ENCODE measurements at places on chromosomes 2 and 18. TPM values are rescaled to one million over a fixed set of nuclear protein-coding genes. Genes with fewer than 3 reads are reported as not detected.

DNA sequence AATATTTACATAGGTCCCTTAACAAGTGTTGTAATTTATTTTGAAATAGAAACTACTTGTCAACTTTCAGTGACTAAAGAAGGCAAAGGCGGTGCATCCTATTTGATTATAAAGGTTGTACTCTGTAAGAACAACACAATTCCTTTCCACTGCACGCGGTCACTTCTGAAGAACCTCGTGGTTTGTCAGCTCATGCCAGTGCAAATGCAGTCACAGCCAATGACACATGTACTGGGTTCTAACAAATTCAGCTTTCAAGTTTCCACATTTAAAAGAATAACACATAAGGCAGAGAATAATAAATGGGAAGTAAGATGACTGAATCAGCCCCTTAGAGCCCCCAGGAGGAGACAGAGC lies 39.7 kb downstream of the CYB5A start:
- DNase-seq, result peak; percentile 0

GRCh38 chr2:152962446-152962845 lies 244.0 kb downstream of the ARL6IP6 start:
- DNase-seq, result peak; percentile 39

GRCh38 chr2:172972005-172972619 lies 103.5 kb upstream of the MAP3K20 start:
- peak; percentile 36 for DNase-seq

GRCh38 chr18:79540904-79541282 lies 138.7 kb upstream of the CTDP1 start:
- DNase-seq, result no peak

DNA sequence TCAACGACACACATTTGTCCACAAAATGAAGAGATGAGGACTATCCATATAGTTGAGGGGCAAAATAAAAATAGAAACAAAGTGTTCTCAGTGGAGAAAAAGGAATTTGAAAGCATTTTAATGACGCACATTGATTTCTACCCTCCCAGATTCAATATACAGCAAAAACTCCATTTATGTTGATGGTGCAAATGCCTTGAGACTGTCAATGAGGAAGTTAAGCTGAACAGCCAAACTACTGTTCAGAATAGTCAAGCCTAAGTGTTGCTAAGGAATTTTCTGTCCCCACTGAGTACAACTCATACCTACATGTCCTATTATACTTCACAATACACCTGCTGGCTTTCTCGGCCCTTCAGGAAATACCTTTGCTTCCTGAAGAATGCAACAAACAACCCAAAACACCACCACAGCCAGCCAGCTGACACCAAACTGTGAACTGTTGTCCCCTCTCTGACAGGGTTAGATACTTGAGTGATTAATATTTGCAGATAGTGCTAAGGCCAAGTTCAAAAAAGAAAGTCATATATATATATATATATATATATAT lies 27.8 kb upstream of the DARS1 start:
- DNase-seq, result no peak

DNA sequence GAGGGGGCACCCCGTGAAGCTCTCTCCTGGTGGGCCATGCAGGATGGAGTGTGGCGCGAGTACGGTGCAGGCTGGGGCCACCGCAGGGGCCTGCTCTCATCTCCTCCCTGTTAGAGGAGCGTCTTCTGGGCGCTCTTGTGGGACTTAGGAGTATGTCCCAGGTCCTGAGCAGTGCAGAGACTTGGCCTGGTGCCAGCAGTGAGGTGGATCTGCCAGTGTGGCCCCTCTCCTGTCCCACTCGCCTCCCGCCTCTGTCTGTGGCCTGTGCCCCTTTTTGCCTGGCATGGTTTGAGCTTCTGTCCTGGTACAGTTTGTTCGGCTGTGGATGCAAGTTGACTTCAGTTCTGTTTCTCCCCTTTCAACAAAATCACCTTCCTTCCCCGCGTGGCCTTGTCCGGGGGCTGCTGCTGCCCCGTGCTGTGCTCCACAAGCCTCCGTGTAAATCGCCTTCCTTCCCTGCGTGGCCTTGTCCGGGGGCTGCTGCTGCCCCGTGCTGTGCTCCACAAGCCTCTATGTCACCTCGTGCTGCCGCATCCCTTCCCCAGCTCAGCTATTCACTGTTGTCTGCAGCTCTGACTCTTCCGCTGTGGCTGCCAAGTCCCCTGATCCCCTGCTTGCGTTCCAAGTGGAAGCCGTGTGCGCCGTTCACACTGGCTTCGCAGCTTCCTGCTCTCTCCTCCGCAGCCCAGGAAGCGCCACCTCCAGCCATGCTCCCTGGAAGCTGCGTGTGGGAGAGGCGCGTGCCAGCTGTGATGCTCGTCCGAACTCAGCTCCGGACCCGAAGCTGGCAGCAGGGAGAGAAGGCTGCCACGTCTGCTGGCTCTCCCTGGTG lies 13.7 kb downstream of the LDLRAD4 start:
- DNase-seq, result no peak

DNA sequence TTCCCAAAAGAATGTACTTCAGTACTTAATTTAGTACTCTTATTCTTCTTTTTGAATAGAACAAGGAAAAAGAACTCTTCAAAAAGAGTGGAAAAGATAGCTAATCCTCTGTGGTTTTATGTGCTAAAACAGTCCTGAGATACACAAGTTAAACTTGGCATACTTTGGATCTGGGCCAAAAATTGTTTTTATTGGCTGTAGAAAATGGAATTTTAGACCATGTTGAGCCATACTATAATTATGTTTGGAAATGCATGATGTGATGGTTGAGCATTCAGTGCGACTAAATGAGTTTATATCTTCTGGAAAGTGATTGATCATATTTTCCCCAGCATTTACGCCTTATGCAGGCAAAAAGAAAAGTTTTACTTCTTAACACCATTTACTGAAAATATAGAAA lies 18.0 kb upstream of the PDE1A start:
- no peak for DNase-seq

DNA sequence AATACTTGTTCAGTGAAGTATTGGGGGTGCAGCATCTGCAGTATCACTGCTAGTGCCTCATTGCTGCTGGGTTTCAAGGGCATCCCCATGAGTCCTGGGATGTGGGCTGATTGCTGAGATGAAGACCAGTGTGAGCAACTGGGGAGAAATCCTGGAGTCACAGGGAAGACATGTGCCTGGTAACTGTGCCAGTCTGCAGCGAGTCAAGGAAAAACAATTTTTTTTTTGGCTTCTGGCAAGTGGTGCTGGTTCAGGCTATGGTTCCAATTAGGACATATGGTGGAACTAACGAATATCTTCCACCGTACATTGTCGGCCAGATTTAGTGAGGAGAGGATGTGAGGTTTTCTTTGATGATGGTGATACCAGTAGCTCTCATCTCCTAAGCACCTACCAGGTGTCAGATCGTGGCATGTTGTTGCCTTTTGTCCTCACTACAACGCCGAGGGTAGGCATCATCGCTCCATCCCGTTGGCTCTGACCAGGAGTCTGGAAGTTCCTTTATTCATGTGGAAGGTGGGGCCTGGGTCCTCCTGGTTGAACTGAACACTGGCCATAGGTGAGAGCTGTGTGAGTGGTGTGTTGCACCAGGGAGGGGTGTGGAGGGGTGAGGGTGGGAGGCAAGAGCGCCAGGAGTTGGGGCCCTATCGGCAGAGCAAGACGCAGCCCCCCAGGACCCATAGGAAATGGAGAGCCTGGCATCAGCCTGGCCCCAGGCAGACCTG lies 118.0 kb upstream of the HS6ST1 start:
- DNase-seq, result no peak

GRCh38 chr18:77052983-77053309 lies 79.6 kb downstream of the MBP start:
- DNase-seq, result no peak

- DNase-seq, result no peak
Observed at GRCh38 chr18:73750052-73750451, 397.6 kb downstream of the FBXO15 start.

DNA sequence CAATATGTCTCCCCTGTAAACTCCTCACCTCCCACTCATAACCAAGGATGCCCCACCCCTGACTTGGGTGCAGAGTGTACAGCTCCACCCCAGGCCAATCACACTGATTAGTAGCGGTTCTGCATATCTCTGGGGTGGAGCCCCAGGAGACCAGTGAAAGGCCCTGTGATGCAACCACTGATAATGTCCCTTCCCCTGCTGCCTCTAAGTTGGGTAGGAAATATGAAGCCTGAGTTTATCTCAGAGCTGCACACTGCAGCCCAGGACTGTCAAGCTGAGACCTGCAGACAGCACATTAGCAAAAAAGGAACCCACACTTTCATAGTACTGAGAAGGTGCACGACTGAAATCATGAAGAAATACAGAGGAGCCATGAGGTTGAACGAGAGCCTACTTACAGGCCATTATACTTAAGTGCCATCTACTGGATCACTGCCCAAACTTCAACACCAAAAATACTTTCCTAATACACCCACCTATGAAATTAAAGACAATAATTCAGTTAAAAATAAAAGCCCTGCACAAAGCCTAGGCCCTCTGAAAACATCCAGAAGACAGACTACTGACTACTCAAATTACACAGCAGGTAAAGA lies 455.4 kb upstream of the LRRTM4 start:
- no peak for DNase-seq

DNA sequence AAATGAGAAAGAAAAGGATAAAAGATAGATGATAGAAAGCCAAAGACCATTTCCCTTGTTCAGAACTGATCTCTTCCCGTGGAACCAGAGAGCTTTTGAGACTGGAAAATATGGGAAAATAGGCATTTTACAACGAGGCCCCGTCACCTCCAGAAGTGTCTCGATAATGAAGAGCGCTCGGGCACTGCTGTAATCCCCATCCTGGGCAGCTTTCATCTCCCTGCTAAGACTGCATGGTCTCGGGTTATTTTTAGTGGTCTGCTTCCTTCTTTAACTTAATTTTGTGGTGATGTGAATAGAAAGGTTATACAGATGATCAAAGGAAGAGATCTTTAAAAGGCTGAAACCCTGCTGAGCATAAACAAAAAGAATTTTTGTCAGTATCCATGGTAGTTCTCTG lies 176.6 kb downstream of the METTL4 start:
- DNase-seq, result no peak

GRCh38 chr2:11022064-11022463 lies 110.3 kb downstream of the KCNF1 start:
- no peak for DNase-seq

- no peak for DNase-seq
Observed at GRCh38 chr18:59915606-59916005, 15.8 kb downstream of the PMAIP1 start.

DNA sequence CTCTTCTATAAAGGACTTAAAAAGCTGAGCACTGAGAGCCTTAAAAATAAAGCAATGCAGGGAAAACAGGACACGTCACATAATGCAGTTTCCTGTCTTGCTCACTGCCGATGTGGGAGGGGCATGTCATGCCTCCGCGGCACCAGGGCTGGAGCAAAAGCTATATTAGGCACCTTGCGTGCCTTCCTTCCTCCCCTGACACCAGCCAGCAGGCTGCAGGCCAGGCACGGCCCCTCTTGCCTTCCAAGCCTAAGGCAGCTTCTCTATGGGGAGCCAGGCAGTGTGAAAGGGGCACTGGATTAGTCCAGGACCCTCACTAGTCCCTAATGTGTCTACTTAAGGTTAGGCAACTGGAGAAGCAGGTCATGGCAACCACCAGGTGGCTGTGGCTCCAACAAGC lies 26.3 kb downstream of the MRPL35 start:
- no peak for DNase-seq

DNA sequence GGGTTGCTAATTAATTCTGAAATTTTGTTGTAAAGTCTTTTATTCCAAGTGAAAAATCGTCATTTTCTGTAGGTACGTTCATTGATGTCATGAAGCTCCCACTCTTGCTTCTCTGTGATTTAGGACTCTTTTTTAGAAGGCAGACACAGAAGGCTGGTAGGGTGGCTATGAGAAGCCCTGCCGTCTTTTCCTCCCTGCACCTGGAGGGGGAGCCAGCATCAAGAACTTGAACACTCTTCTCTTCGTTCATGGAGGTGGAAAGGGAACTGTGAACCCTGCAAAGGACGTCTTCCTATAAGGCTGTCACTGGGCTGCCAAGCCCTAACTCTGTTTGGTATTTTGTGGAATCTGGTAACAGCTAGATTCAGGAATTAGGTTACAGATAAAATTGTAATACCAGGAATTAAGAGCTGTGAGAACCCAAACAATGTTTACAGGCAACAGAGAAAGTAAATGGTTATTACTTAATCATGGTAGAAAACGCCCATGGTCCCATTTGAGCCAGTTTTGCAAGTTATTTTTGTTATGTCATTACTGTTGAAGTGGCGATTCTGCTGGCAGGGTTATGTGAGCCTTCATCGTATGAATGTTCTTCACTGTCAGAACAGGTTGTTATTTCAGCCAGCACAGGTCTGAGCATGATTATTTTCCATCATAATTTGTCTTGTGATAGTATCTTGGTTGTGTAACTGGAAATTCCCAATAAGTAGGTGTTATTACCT lies 112.2 kb downstream of the OSBPL6 start:
- peak; percentile 26 for DNase-seq

DNA sequence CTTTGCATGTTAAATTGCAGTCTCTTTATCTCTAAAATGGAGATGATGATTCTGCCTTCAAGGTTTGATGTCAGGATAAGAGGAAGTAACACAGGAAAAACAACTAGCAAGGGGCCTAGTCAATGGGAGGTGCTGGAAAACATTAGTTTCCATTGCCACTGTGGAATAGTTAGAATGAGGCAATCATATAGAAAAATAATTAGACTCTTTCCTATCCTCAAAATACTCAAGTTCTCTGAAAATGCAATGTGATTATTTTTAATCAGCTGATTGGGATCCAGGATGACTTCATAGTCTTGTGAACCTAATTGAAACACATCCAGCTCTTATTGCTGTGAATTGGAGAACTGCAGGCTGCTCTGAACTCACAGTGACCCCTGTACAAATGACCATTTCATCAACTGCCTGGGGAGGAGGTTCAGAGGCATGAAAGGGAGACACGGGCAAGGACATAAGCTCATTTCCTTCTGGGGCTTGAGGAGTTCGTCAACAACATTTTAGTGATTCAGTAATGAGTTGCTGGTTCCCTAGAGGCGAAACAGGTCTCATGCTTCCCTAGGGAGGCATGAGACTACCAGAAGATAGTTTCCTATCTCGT lies 422.5 kb downstream of the LPIN1 start:
- DNase-seq, result peak; percentile 55

GRCh38 chr2:199443589-199444130 lies 14.1 kb downstream of the SATB2 start:
- no peak for DNase-seq

GRCh38 chr2:159936471-159936870 lies 125.9 kb downstream of the PLA2R1 start:
- DNase-seq, result peak; percentile 45

- no peak for DNase-seq
Observed at GRCh38 chr2:170821531-170822289, 5.0 kb downstream of the GAD1 start.

GRCh38 chr18:57836557-57836956 lies 33.4 kb upstream of the ATP8B1 start:
- no peak for DNase-seq

RBM44 gene
- total RNA-seq, result 0.45 TPM

PAPOLG gene
- total RNA-seq, result 19.2 TPM

SLC5A7 gene
- total RNA-seq, result not detected

EMX1 gene
- total RNA-seq, result 0.34 TPM

GALR1 gene
- not detected for total RNA-seq

CTLA4 gene
- total RNA-seq, result not detected

ACSL3 gene
- 133 TPM for total RNA-seq

ABHD3 gene
- total RNA-seq, result 56.1 TPM

Data from A172 (cell line).